ENCODE measurements at places on chromosomes 12 and 14. TPM values are rescaled to one million over a fixed set of nuclear protein-coding genes. Genes with fewer than 3 reads are reported as not detected.

Gene POTEG
- not detected for total RNA-seq

Gene YLPM1
- 17.3 TPM for total RNA-seq

Gene CATSPERB
- total RNA-seq: 0.19 TPM

Gene DCAF5
- total RNA-seq: 23.6 TPM

Gene TECPR2
- 10.3 TPM for total RNA-seq

Gene ACRBP
- total RNA-seq: 2.9 TPM

Gene OR4Q3
- total RNA-seq: not detected

Gene FOXM1
- total RNA-seq: 0.24 TPM

Gene KLRK1
- 1.4 TPM for total RNA-seq

Gene ZCCHC8
- total RNA-seq: 8.5 TPM

- DNase-seq: no peak
Observed at GRCh38 chr14:33375786-33376185, 437.1 kb downstream of the NPAS3 start.

GRCh38 chr12:12807970-12808702, 5.0 kb upstream of the DDX47 start:
- no peak for DNase-seq

DNA sequence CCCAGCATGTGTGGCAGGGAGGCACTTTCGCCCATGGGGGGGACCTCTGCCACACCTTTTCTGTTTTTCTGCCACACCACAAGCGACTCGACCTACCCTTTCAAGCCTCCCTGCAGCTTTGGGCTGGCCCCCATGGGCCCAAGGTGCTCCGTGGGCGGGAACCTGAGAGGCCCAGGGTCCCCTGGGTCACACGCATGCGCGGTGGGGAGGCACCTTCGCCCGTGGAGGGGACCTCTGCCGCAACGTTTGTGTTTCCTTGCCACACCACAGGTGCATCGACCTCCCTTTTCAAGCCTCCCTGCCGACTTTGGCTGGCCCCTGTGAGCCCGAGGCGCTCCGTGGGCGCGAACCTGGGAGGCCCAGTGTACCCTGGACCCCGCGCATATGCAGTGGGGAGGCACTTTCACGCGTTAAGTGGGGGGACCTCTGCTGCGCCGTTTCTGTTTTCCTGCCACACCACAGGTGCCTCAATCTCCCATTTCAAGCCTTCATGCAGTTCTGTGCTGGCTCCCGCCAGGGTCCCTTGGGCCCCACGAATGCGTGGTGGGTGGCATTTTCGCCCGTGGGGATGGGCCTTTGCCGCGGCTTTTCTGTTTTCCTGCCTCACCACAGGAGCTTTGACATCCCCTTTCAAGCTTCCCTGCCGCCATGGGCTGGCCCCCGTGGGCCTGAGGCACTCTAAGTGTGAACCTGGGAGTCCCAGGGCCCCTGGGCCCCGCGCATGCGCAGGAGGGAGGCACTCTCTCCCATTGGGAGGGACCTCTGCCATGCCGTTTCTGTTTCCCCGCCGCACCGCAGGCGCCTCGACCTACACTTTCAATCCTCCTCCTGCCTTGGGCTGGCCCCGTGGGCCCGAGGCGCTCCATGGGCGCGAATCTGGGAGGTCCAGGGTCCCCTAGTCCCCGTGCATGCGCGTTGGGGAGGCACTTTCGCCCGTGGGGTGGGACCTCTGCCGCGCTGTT, 332.2 kb downstream of the ALG10 start:
- no peak for DNase-seq

- DNase-seq: no peak
Observed at GRCh38 chr12:13011098-13011497, 11.0 kb upstream of the HEBP1 start.

DNA sequence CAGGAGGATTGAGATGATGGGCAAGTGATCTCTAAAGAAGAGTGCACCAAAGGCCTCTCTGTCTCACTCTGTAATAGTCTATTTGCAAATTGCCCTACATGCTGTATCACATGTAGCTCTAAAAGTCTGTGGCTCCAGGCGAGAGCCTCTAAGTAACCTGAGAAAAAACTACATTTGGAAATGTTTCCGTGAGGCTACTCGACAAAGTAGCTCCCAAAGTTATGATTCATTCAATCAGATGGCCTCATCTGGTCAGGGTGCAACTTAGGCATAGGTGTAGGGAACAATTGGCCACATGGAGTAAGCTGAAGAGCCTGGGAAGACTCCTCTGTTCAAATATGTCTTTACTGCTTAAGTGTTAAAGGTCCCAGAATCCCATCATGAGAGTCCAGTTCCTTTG, 155.4 kb upstream of the PLEKHG7 start:
- DNase-seq: no peak

- DNase-seq: no peak
Observed at GRCh38 chr14:100320157-100320856, 2.8 kb upstream of the SLC25A47 start.

DNA sequence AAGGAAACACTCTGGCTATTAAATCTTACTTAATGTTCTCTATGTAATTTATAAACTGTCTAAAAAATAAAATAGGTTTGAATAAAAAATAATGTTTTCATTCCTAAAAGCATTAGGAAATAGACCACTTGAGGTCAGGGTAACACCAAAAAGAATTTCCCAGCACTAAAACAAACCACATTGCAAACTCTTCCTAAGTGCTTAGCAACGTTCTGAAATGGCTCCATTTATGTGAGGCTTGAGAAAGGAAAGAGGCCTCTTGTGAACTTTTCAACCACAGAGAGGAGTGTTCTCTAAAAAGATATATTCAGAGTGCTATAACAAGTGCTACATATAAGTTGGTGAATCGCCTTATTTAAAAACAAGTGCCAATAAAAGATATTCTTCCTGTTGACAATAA, 42.7 kb downstream of the ALX1 start:
- DNase-seq: no peak

DNA sequence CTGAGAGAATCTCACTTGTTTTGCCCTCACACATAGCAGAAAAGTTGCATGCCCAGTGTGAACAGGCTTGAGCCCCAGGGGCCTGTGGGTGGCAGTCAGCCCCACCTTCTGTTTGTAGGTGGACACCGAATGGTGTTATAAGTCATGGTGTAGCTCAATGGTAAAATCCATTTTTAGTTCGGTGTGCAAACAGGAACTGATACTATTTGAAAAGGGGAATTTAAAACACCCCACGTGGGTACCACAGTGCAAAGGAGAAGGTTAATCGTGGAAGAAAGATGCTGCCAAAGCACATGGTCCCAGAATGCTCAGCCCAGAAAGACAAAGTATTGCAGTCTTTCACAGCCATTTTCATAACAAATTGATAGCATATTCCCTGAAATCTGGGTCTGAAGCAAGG, 71.8 kb upstream of the GZMB start:
- DNase-seq: no peak

DNA sequence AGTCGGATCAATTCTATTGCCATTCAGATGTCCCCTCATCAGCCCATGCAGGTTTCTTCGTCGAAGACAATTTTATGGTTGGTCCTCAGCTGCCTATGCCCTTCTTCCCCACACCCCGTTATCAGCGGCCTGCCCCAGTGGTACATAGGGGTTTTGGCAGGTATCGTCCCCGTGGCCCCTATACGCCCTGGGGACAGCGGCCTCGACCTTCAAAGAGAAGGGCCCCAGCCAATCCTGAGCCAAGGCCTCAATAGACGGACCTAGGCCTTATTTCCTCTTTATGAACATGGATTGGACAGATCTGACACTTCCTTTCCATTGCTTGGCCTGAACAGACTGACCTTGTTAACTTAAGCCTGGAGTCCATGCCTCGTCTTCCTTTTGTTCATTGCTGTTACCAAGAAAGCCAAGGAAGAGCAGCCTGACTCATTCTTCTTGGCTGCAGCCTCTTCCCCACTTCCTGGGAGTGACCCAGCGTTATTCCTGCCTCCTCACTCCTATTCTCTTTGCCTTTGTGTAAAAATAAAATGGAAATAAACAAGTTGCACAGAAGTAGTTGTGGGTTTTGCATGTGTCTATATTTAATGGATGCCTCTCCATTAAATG, 156.5 kb upstream of the AMIGO2 start:
- no peak for DNase-seq

GRCh38 chr14:64303471-64303917, 9.3 kb upstream of the ESR2 start:
- no peak for DNase-seq

DNA sequence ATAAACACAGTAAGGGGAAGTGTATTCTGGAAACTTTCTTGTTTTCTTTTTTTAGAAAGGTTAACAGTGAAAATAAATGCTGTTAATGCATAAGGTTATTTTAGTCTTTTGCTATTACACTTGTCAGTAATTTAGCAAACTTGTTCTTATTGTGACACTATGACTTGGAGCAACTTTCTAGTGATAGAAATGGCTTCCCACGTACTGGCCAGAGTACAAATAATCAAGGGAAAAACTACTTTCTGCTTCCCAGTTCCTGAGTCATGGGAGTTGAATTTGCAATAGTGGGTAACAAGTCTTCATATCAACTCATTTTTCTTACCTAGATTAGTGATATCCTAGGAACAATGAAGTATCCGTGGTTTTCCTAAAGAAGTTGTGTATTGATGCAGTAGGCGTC, 1072.3 kb downstream of the FLRT2 start:
- DNase-seq: no peak

- DNase-seq: no peak
Observed at GRCh38 chr14:67721875-67722274, 20.2 kb downstream of the RDH12 start.

GRCh38 chr14:30906752-30907658, 32.6 kb downstream of the COCH start:
- no peak for DNase-seq

DNA sequence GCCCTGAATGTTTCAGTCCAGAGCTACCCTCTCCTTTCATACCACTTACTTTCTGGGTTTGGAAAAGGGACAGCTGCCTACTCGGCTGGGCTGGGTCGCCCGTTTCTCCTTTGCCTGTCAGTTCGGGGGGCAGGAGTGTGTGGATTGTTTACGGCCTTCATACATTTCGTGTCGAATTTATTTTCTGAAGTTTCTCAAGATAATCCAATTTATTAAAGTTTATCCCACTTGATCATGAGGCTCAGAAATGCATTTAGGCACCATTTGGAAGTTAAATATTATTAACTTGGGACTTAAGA, 608 bp downstream of the ZNF410 start:
- DNase-seq: no peak

DNA sequence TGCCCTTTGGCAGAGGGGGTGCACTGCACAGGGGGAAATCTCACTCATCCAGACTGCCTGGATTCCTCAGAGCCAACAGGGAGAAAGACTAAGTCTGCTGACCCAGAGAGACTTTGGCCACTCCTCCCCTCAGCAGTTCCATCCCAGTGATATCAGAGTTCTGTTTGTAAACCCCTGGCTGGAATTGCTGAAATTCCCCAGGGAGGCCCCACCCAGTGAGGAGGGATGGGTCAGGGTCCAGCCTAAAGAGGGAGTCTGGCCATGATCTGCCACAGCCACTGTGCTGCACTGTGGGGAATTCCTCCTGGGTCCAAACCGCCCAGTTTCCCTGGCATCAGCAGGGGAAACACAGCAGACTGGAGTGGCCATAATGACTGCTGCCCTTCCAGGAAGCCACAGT, 54.9 kb upstream of the USP15 start:
- DNase-seq: no peak

DNA sequence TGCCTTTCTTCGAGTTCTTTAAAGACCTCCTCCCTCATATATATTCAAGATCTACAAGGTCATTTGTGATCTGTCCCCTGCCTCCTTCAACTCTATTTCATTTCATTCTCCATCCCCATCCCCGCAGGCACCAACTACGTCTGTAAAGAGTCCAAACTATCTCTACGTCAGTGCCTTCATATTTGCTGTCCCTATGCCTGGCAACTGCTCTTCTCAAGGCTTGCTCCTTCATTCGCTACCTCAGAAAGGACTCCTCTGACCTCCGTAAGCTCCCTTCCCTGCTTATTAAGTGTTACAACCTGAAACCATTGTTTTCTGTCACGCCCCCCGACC, 650 bp downstream of the LLPH start:
- no peak for DNase-seq

- DNase-seq: no peak
Observed at GRCh38 chr12:3107071-3107583, 29.9 kb downstream of the TSPAN9 start.

- no peak for DNase-seq
Observed at GRCh38 chr12:128551266-128551665, 272.5 kb downstream of the SLC15A4 start.

GRCh38 chr14:21088687-21089086, 9.8 kb downstream of the ZNF219 start:
- no peak for DNase-seq

DNA sequence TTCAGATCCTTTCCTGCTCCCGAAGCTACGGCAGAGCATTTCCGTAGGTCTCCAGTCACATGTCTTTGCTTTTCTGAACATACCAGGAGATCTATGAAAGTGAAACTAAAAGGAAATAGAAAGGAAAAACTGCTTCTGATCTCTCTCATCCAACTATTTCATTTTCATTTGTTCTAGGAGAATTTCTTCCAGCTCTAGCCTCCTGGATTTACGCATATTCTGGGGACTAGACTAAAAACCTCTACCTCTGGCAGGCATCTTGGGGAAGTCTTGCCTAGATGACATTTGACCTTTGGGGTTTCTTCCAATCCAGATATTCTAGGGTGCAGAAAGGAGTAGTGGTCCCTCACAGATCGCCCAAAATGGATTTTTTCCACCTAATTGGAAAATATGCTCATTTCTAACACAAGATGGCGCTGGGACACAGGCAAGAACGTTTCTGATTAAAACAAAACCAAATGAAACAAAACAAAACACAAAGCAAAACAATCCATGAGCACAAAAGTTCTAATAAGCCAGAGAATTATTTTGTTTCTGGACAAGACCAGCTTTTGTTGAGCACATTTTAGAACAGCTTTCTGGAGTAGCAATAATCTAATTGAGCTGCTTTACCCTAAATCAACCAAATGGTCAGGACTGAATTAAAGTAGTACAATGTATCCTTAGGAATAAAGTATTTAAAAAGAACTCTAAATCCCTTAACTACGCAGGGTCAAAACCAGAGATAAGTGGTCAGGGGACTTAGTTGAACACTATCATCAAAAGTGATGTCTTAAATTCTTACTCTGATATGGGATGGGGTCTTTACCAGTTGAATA, 12.3 kb upstream of the PARP11 start:
- no peak for DNase-seq

DNA sequence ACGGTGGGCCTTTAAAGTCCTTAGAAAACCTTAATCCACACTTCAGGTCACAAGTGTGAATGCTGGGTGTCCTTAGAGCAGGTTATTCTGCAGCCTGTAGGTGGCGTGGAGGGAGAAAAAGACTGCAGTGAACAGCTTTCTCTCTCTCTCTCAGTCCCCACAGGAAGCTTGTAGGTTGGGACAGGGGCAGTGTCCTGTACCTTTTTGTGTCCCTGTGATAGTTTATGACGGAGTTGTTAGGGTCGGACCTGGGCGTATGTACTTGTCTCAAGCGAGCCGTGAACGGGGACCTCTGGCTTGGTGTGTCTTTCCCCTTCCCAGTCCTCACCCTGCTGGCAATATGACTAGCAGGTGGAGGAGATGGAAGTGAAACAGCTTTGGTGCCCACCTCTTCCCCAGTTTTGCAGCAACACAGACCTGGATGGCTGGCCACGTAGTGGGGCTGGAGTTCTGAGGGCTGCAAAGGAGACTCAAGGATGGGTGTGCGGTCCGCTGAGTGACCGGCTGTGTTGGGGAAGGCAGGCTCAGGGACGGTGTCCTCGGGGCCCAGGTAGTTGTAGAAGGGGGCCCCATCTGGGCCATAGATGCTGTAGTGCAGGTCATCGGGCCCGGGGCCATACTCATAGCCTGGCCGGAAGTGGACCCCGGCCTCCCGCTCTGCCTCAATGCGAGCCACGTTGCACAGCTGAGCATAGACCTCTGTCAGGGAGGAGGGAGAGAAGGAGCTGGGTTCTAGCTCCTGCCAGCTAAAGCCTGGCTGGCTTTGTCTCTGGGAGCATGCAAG, 8.9 kb downstream of the ISCA2 start:
- DNase-seq: no peak

- DNase-seq: no peak
Observed at GRCh38 chr12:107818984-107819383, 44.5 kb downstream of the ASCL4 start.

All from right lobe of liver (tissue), 6 donors.